ENCODE measurements at places on chromosomes 3 and 15. TPM values are rescaled to one million over a fixed set of nuclear protein-coding genes. Genes with fewer than 3 reads are reported as not detected.

- H3K27me3 ChIP-seq, result no peaks in the 10 kb centered on the region
- peaks cover 75% of the 10 kb centered on the region for H3K36me3 ChIP-seq
- no peak overlapping the region for H3K27ac ChIP-seq
- no peak overlapping the region for H3K4me3 ChIP-seq
Measured at GRCh38 chr3:186582541-186582940, 12.0 kb downstream of the DNAJB11 start.

DNA sequence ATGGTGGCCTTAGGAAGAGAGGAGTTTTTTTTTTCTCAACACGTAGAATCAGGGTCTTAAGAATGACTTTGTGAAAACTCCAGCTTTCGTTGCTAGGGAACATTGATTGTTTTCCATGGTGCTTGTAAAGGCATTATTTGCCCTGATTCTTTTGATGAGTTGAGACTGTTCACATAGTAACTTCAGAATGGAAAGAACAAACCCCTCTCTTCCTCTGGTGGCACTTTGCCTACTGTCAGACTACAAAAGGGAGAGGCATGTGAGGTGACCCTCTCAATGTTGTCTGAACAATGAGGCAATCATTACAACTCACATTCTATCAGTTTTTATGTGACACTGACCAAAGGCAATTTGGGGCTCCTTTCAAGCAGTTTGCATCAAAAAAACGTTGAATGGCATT is 477.8 kb downstream of the FGF12 start:
- H3K27ac ChIP-seq, result no peak overlapping the region
- no peak overlapping the region for H3K4me3 ChIP-seq
- H3K27me3 ChIP-seq, result no peaks in the 10 kb centered on the region
- DNase-seq, result no peak
- no peaks in the 10 kb centered on the region for H3K36me3 ChIP-seq

Gene FILIP1L
- 0.22 TPM for total RNA-seq

Gene KBTBD12
- total RNA-seq, result not detected

DNA sequence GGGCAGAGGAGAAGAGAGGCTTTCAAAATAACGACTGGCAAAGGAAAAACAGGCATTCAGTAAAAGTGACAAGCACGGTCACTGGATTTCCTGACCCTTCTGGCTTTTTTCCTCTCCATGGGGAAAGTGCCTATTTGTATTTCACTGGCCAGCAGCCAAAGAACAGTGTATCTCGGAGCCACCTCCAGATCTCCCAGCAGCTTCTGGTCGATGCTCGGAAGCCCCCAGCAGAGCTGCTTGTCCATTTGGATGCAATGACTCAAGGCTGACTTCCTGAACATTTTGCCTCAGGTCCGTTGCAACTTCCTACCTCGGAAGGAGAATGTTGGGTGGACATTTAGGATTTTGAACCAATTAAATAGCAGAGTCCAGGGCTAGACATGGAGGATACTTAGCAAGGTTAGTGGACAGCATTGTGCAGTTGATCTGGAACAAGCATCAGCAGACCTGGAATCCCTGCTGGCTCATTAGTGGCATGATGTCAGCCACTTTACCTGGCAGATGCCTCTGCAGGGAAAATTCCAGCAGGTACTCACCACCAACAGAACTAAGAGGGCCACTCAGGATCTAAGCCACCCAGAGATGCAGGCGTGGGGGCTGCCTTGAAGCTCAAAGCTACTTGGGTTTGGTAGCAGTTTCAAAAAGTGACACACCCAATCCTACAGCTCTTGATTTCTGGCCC is 1.1 kb downstream of the FAM107A start:
- no peak overlapping the region for H3K27ac ChIP-seq
- H3K27me3 ChIP-seq, result no peaks in the 10 kb centered on the region

Measured in H9 (cell line).